WTC11 (cell line): ENCODE measurements at places on chromosomes 16 and 17.
A peak's percentile ranks its signal among the peaks of the same experiment; 100 is the strongest.

GRCh38 chr16:74226338-74226954, 70.2 kb upstream of the PSMD7 start:
- H3K27ac ChIP-seq, result no peak overlapping the region
- peak overlapping the region; percentile 47 for H3K4me3 ChIP-seq
- H3K4me1 ChIP-seq, result peaks cover 13% of the 10 kb centered on the region
- no peaks in the 10 kb centered on the region for H3K27me3 ChIP-seq

DNA sequence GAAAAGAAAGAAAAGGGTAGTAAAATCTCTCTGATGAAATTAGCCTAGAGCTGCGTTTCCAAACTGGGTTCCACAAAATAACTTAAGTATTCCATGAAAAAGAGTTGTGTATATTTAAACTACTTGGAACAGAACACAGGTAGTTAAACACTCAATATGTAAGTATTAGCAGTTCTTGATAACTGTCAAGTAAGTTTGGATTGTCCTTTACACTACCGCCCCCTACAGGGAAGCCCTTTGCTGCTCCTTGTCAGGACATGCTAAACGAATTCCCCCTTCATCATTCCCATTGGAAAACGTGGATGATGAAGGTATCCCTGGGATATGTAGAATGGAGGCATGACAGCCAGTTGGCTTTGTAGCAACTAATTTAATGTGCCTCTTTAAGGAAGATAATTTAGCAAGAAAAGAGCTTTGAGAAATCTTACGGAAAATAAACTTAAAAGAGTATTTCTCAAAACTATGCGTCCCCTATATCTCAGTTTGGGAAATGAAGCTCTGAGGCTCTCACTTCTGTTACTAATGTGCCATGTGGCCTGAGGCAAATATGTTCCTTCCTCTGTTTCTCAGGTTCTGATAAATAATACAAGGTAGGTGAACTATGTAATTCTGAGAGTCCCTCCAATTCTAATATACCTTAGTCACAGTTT, 18.8 kb downstream of the NCBP3 start:
- no peak overlapping the region for H3K4me3 ChIP-seq
- peak; percentile 79 for DNase-seq
- H3K4me1 ChIP-seq, result no peaks in the 10 kb centered on the region
- H3K27ac ChIP-seq, result no peak overlapping the region

- H3K4me3 ChIP-seq, result no peak overlapping the region
- H3K4me1 ChIP-seq, result peaks cover 7% of the 10 kb centered on the region
- H3K36me3 ChIP-seq, result peaks cover 23% of the 10 kb centered on the region
- DNase-seq, result no peak
- H3K27me3 ChIP-seq, result no peaks in the 10 kb centered on the region
These were observed 28.1 kb downstream of the EMP2 start for GRCh38 chr16:10552281-10552680.

- no peaks in the 10 kb centered on the region for H3K27me3 ChIP-seq
- peak; percentile 81 for DNase-seq
- no peak overlapping the region for H3K4me3 ChIP-seq
- no peaks in the 10 kb centered on the region for H3K36me3 ChIP-seq
- H3K4me1 ChIP-seq, result no peaks in the 10 kb centered on the region
These were observed 12.7 kb downstream of the SLC5A11 start for GRCh38 chr16:24858219-24859041.

GRCh38 chr17:80992948-80993624, 1.4 kb downstream of the CHMP6 start:
- peaks cover 7% of the 10 kb centered on the region for H3K4me1 ChIP-seq
- peak overlapping the region; percentile 67 for H3K4me3 ChIP-seq
- H3K36me3 ChIP-seq, result no peaks in the 10 kb centered on the region
- H3K27ac ChIP-seq, result peak overlapping the region; percentile 49; the same call in 1 of the 2 replicates
- DNase-seq, result no peak

DNA sequence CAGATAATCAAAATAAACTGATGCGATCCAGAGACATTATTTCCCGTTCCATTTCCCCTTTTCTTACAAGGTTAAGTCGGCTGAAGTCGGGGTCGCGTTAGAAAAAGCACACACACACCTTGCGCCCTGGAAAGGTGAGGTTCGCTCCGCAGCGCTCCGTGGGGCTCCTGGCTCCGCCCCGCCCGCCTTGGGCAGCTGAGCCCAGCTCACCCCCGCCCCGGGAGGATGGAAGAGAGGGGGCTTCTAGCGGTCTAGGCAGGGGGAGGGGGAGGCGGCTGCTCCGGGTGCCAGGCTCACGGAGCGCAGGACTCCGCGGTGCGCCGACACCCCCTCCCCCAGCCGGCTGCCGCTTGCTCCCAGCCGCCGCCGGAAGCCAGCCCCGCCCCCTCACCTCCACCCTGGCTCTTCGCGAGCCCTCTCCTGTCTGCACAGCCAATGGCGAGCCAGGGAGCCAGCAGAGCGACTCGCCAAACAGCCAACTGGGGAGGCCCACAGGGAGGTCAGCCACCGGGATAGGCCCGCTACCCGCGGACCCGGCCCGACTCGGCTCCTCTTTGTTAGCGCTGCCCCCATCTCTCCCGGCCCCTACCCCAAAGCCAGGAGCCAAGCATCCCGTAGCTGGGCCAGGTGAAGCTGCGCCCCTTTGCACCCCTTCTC, 30.4 kb downstream of the FAM222B start:
- peak; percentile 99 for DNase-seq
- peak overlapping the region; percentile 88 for H3K4me3 ChIP-seq
- H3K27me3 ChIP-seq, result no peaks in the 10 kb centered on the region
- peak overlapping the region; percentile 92 for H3K27ac ChIP-seq

DNA sequence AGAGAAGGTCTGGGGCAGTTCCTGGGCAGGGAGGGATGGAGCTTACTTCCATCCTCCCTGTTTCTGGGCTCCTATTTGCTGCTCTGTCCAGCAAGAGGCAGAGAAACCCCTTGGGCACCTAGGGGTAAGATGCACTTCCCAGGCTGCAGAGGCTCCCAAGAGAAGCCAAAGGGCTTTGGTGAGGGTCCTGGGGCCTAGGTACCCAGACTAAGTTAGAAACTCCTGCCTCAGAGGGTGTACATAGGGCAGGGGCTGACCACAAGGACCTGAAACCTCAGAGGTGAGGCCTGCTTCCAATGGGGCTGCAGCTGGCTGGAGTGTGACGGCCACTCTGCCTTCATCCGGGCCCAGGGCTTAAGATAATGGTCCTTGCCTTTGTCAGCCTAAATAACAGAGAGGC, 1.6 kb upstream of the ARMC7 start:
- H3K36me3 ChIP-seq, result peaks cover 14% of the 10 kb centered on the region
- no peak overlapping the region for H3K27ac ChIP-seq
- no peaks in the 10 kb centered on the region for H3K27me3 ChIP-seq
- peaks cover 18% of the 10 kb centered on the region for H3K4me1 ChIP-seq
- peak overlapping the region; percentile 90 for H3K4me3 ChIP-seq

DNA sequence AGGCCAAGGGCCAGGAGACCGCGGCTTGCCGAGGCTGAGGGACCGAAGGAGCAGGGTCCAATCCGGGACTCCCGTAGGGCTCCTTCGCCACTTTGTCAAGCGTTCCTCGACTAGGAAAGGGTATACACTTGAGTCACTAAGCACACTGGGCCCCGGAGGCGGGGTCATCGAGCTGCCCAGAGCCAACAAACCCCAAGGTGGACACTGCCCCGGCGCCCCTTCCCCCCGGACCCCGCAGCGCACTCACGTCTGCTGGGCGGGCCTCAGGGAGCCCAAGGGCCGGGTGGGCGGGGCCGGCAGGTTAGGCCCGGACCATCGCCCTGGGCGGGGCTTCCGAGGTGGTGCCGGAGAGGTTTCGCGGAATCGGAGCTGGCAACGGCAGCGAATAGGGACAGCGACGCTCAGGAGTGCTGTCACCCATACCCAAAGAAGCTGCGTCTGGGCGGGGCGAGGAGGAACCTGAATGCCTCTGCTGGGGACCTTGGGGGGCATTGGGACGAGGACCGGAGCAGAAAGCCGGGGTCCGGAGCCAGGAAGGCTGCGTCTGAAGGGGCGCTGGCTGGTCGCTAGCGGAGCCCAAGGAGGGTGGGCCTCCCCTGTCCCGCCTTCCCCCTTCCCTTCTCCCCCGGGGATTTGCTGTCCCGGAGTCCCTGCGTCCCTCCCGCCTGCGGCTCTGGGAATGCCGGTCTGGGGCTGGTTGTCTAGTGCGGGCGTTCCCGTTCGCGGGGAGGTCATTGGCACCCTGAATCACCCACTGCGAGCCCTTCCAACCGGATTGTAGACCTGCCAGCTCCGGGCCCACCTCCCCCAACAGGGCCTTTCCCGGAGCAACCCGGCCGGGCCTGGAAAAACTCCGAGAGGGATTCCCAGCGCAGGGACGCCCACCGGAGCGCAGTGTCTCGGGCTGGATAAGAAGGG, 118.2 kb upstream of the SMURF2 start:
- H3K27me3 ChIP-seq, result peaks cover 73% of the 10 kb centered on the region
- H3K4me3 ChIP-seq, result peak overlapping the region; percentile 73
- H3K36me3 ChIP-seq, result no peaks in the 10 kb centered on the region
- peak; percentile 87 for DNase-seq
- peaks cover 28% of the 10 kb centered on the region for H3K4me1 ChIP-seq
- H3K27ac ChIP-seq, result no peak overlapping the region

- H3K27ac ChIP-seq, result no peak overlapping the region
- H3K4me1 ChIP-seq, result peaks cover 10% of the 10 kb centered on the region
- H3K36me3 ChIP-seq, result no peaks in the 10 kb centered on the region
- no peak for DNase-seq
- H3K4me3 ChIP-seq, result no peak overlapping the region
- H3K27me3 ChIP-seq, result peaks cover 6% of the 10 kb centered on the region; the same call in 1 of the 2 replicates
These were observed 232.4 kb upstream of the RPL38 start for GRCh38 chr17:73971127-73971526.

GRCh38 chr17:17180741-17181525, 25.2 kb downstream of the PLD6 start:
- no peaks in the 10 kb centered on the region for H3K27me3 ChIP-seq
- H3K4me3 ChIP-seq, result no peak overlapping the region
- H3K27ac ChIP-seq, result no peak overlapping the region
- H3K36me3 ChIP-seq, result peaks cover 39% of the 10 kb centered on the region
- H3K4me1 ChIP-seq, result peaks cover 12% of the 10 kb centered on the region
- no peak for DNase-seq

GRCh38 chr16:11276896-11277593, 765 bp upstream of the PRM2 start:
- no peaks in the 10 kb centered on the region; the same call in 1 of the 2 replicates for H3K27me3 ChIP-seq
- DNase-seq, result no peak
- H3K4me1 ChIP-seq, result peaks cover 14% of the 10 kb centered on the region
- no peaks in the 10 kb centered on the region for H3K36me3 ChIP-seq
- H3K4me3 ChIP-seq, result no peak overlapping the region
- no peak overlapping the region for H3K27ac ChIP-seq

GRCh38 chr17:63838631-63839171, 3.8 kb downstream of the SMARCD2 start:
- peaks cover 21% of the 10 kb centered on the region for H3K36me3 ChIP-seq
- H3K4me3 ChIP-seq, result peak overlapping the region; percentile 43
- H3K27me3 ChIP-seq, result no peaks in the 10 kb centered on the region
- peaks cover 40% of the 10 kb centered on the region for H3K4me1 ChIP-seq

DNA sequence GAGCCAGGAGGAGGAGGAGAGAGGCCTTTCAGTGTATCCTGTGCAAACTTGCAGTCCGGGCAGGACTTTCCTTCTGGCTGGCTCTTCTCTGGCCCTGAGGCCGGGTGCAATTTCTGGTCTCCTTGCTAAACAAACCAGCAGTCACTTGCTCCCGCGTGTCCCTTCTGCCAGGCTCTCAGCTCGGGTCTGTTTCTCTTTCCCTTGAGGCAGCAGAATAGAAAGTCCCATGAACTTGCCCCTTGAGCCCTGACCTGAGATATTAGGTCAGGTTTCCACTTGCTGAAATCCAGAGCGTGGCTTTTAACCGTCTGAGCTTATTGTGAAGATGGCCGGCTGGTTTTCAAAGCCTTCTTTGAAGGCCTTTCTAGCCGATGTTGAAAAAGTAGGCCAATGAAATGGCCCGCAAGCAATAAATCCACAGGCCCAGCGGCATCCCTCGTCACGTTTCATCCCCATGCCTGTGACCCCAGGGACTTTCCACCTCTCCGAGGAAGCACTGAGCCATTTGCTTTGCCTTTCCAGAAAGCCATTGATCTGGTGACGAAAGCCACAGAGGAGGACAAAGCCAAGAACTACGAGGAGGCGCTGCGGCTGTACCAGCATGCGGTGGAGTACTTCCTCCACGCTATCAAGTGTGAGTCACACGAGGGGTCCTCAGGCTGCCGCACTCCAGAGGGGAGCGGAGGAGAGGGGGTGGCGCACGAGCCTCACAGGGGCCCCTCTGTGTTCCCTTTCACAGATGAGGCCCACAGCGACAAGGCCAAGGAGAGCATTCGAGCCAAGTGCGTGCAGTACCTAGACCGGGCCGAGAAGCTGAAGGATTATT, 4.5 kb downstream of the VPS4A start:
- H3K27me3 ChIP-seq, result no peaks in the 10 kb centered on the region
- 0 out of 2 replicates have a peak overlapping the region, but pooled peaks have one; percentile 41 for H3K27ac ChIP-seq
- peaks cover 5% of the 10 kb centered on the region for H3K4me1 ChIP-seq
- no peak overlapping the region for H3K4me3 ChIP-seq
- peaks cover 33% of the 10 kb centered on the region for H3K36me3 ChIP-seq

- no peaks in the 10 kb centered on the region for H3K36me3 ChIP-seq
- DNase-seq, result no peak
- H3K27me3 ChIP-seq, result peaks cover 60% of the 10 kb centered on the region
- peak overlapping the region; percentile 55 for H3K4me3 ChIP-seq
- no peak overlapping the region for H3K27ac ChIP-seq
These were observed 150.2 kb upstream of the GSE1 start for GRCh38 chr16:85462714-85463611.

DNA sequence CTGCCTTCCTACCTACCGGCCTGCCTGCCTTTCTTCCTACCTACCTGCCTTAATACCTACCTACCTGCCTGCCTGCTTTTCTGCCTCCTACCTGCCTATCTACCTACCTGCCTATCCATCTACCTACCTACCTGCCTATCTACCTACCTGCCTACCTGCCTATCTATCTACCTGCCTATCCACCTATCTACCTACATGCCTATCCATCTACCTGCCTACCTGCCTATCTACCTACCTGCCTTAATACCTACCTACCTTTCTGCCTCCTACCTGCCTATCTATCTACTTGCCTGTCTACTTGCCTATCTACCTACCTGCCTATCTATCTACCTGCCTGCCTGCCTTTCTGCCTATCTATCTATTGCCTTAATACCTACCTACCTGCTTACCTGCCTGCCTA, 383.8 kb upstream of the PSMD7 start:
- peaks cover 28% of the 10 kb centered on the region for H3K4me1 ChIP-seq
- no peak overlapping the region for H3K4me3 ChIP-seq
- DNase-seq, result no peak
- no peak overlapping the region for H3K27ac ChIP-seq

- H3K27ac ChIP-seq, result no peak overlapping the region
- H3K4me1 ChIP-seq, result peaks cover 17% of the 10 kb centered on the region
- H3K4me3 ChIP-seq, result no peak overlapping the region
- no peak for DNase-seq
- H3K36me3 ChIP-seq, result no peaks in the 10 kb centered on the region; the same call in 1 of the 2 replicates
These were observed 5.3 kb downstream of the UBALD1 start for GRCh38 chr16:4609200-4610010.

- no peaks in the 10 kb centered on the region for H3K27me3 ChIP-seq
- no peak overlapping the region for H3K4me3 ChIP-seq
- H3K27ac ChIP-seq, result no peak overlapping the region
- no peak for DNase-seq
These were observed 20.8 kb upstream of the CLEC18C start for GRCh38 chr16:70152578-70153302.

GRCh38 chr17:18327556-18327955, 12.5 kb downstream of the SMCR8 start:
- no peak overlapping the region for H3K4me3 ChIP-seq
- H3K36me3 ChIP-seq, result peaks cover 55% of the 10 kb centered on the region
- H3K4me1 ChIP-seq, result no peaks in the 10 kb centered on the region
